ENCODE measurements at places on chromosomes 12 and 14.

GRCh38 chr14:23129759-23130316 lies 10.8 kb upstream of the CEBPE start:
- DNase-seq: no peak

DNA sequence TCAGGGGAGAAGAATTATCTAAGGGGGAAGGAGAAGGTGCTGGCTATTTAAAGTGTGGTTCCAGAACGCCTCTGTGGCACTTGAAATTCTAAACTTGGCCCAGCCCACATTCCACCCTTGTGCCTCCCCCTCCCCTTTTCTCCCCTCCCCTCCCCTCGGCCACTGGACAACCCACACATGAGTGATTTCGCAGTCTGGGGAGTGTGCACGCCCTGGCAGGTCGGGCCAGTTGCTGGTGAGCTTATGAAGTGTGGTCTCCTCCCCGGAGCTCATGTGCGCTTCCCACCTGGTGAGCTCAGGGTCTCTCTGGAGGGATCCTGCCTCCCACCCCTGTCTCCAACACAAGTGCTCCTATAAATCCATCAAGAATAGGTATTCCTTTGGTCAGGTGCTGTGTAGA lies at the start of gene SLC6A13:
Gene SLC6A13 (minus strand): TSS at position 20 of the 400 bp plus-strand sequence. CDS start 2,784 bp downstream, outside the sequence.
- no peak for DNase-seq

GRCh38 chr12:122988036-122988435 lies 7.6 kb downstream of the ARL6IP4 start:
- no peak for DNase-seq

DNA sequence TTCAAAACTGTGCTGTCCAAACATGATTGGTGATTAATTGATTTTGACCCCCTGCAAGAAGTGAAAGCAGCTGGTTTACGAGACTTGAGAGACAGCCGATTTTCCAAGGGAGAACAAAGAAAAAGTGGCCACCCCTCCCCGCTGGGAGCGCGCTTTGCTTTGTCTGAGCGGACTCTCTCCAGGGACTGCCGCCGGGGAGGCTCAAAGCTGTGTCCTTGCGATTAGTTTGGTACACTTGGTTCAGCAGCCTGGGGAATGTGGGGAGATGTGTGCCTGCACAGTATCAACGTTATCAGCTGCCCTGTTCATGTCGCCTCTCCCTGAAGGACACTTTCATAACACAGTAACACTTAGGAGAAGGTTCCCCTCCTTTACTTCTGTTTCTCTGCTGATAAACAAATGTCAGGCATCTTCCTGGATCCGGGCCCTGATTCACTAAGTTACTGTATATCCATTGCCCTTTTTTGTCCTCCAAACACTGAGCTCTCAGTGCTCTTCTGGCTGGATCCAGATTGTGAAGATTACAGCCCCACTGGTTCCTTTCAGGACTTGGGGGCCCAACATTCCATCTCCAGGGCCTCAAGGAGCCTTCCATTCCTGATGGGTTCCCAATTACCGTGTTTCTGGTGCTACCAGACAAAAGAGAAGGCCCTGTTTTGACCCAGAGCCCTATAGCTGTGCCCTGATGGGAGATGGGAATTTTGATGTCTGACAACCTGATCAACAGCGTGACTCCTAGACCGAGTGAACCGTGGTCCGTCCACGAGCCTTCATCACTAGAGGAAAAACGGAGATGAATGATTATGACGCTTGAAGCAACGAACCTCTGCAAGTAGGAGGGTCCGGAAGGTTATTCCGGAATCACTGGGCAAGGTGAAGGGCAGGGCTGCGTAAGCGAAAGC lies 31.7 kb upstream of the TUBA1C start:
- DNase-seq: peak; percentile 3

DNA sequence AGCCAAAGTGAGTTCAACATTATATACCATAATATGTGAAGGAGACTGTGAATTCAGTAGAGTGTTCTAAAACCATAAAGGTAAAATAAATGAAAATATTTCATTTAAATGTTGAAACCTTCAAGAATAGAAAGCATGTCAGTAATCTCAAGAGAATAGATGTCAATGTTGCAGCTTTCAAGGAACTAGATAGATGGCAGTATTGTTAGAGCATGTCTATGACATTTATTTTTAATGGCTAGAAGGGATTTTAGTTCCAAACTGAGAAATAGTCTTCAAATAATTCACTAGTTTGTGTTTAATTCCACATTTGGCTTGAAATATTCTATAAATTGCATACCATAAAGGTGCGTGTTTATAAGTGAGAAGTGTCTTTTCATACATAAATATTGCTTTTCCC lies 326.5 kb downstream of the FLRT2 start:
- no peak for DNase-seq

DNA sequence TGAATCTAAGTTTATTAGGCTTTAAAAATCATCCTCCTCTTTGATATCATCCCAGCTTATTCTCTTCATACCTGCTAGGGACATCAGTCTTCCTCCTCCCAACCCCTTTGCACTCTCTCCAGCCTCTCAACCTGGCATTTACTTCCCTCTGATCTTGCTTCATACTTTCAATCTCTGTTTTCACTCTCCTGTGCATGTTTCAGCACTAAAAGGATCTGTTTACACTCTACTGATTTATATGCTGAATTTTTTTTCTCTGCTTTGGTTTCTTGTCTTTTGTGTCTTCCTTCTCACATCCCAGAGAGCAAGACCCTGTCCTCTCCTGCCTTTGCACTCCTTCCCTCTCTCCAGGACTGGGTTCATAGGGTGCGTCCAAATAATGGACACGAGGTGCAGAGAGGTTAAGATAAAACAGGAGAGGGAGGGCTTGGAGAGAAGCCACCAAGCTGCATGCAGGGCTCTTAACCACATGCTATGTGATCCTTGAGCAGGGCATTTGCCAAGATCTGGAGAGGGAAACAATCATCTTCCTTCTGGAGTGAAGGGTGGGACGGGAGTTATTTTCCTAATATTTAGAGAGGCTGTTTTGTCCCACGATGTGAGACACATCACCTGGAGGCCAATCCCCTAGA lies 3.0 kb upstream of the CISTR start:
- DNase-seq: peak; percentile 60

DNA sequence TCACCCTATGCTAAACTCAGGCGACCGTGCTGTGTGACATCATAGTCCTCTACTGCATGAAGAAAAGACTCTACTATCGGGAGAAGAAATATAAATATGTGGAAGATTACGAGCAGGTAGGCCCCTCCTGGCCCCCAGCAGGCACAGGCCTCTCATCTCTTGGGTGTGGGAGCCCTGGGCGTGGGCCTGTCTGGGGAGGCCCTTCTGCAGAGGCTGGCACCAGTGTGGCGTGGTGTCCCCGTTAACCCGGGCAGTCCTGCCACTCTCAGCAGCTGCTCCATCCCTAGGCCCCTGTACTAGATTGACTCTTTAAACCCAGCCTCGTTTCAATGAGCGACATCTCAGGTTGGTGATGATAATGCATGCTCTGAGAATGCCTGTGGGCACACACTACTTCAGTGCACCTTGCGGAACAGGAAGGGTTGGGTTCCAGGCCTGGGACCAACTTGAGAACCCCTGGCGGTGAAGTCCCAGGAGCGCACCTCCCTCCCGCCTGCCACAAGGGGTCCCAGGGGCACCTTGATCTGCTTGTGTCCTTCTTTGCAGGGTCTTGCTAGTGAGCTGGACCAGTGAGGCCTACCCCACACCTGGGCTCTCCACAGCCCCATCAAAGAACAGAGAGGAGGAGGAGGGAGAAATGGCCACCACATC lies 23.2 kb downstream of the P2RX4 start:
- DNase-seq: no peak

DNA sequence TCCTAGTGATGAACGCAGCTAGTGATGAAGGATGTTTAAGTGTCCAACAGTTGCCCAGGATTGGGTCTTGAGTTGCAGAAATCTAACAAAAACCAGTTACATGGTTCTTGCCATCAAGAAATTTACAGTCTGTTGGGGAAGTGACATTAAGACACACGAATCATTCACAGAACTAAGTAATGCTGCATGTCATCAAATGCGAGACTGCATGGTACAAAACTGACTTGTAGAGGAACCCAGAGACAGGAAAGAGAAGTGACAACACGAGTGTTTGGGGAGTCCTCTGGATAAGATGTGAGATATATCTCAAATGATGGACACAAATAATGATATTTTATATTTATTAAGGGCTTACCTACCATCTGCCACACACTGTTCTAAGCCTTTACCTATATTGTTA lies 6.1 kb upstream of the SYNE3 start:
- DNase-seq: no peak

GRCh38 chr12:104463368-104463767 lies 6.6 kb downstream of the CHST11 start:
- DNase-seq: no peak

- DNase-seq: no peak
Measured at GRCh38 chr12:57524814-57525614, 2.4 kb downstream of the MBD6 start.
